Stimulated activated CD8-positive, alpha-beta memory T cell treated with anti-CD3 and anti-CD28 coated beads, Interleukin-4, amount 100 ng/mL, for 1 hour (primary cell): ENCODE measurements at places on chromosomes 1 and 21.

DNA sequence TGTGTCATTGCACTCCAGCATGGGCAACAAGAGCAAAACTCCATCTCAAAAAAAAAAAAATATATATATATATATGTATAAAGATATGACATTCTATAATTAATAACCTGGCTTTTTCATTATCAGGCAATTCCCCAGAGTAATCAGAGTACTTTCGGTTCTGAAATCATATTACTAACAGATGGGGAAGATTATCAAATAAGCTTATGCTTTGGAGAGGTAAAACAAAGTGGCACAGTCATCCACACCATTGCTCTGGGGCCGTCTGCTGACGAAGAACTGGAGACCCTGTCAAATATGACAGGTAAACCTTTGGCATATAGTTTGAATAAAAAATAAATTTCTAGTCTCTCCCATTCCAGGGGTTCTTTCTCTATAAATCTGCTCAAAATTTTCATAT, 58.5 kb upstream of the SH3GLB1 start:
- no peak for DNase-seq

GRCh38 chr1:2969845-2970291, 51.4 kb upstream of the ACTRT2 start:
- no peak for DNase-seq

DNA sequence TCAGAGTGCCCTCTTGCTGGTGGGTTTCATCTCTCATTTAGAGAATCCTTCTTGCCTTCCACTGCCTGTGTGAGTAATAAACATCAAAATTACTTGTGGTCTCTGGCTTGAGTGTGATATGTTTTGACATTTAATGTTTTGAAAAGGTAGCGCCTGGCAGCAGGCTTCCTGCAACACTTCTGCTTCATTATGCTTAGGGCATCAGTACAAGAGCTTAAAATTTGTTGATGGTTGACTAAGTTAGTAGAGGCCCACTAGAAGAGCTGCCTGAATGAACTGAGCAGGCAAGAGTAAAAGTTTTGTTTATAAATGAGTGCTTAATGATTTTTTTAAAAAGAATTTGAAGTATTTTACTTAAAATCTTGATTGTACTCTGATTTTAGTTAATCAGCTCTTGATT, 6.4 kb upstream of the RPE65 start:
- no peak for DNase-seq

- DNase-seq: no peak
These were observed 15.2 kb downstream of the GIPC2 start for GRCh38 chr1:78060857-78061563.
